MCF 10A (cell line): ENCODE measurements at places on chromosomes 3 and 15. TPM values are rescaled to one million over a fixed set of nuclear protein-coding genes. Genes with fewer than 3 reads are reported as not detected.

Gene BTBD1
- total RNA-seq = 42.7 and 57.0 TPM in 2 replicates

Gene GP5
- 0.15 TPM in 1 of 2 replicates, not detected in the other for total RNA-seq

Gene PAK6
- total RNA-seq = 9.3 and 9.5 TPM in 2 replicates

Gene CCDC54
- total RNA-seq = not detected in 2 replicates

Gene TIGIT
- not detected in 2 replicates for total RNA-seq

Gene SCAP
- 84.3 and 87.8 TPM in 2 replicates for total RNA-seq

Gene CLDN16
- total RNA-seq = 0.23 TPM in 1 of 2 replicates, not detected in the other

Gene RTP3
- total RNA-seq = not detected in 2 replicates

Gene CD200R1
- not detected in 2 replicates for total RNA-seq

Gene SNTN
- not detected in 2 replicates for total RNA-seq

Gene NEO1
- total RNA-seq = 13.2 and 15.1 TPM in 2 replicates

Gene PIAS1
- 32.9 and 36.8 TPM in 2 replicates for total RNA-seq
